ENCODE measurements at places on chromosomes 2 and 18.

DNA sequence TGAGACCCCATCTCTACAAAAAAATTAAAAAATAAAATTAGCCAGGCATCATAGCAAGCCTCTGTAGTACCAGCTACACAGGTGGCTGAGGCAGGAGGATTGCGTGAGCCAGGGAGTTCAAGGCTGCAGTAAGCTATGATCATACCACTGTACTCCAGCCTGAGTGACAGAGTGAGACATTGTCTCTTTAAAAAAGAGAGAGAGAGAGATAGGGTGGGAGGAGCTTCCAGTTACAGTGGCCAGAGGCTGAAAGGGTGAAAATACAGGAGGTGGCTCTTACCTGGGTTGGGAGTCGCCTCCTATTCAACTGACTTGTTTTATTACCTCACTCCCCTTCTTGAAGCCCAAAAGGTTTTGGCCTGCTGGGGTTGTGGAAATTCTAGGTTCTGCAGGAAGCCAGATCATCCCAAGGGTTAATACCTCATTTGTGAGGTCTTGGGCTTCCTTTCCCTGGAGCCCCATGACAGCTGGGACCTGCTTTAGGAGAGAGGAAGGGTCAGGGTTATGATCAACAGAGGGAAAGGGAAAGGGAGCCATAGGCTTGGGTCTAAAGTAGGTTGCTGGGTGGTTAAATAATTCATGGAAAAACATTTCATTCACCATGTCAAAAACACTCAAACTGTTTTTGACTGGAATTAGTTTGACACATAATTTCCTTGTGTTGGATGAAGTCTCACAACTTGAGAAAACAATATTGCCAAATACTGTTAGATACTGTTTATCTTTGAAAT is 17.4 kb downstream of the DYNC2LI1 start:
- no peak for DNase-seq

- no peak for DNase-seq
These were observed 114.5 kb downstream of the USP34 start for GRCh38 chr2:61356261-61356957.

DNA sequence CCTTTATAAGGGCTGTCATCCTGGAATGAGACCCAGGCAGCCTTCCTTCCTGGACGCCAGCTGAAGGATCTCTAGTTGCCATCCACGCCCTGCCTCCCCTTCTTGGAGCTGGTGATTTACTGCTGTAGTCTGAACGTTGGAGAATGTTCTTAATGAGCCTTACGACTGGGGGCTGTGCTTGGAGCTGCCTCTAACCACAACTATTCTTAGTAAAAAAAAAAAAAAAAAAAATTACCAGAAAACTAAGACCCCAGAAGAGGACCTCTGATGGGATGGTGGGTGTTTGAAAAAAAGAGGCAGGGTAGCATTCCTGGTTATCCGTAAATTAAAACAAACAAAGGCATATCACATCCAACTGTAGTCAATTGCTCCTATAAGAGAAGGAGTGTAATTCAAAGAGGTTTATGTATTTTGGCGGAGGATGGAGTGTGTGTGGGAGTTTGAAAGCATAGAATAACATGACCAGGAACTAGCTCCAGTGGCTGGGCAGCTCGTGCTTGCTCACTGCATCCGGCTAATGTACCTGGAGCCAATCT is 105.4 kb downstream of the QPCT start:
- DNase-seq: no peak

GRCh38 chr2:10362096-10362897 is 59.6 kb downstream of the HPCAL1 start:
- DNase-seq: no peak

GRCh38 chr18:9475643-9476591 is 604 bp downstream of the RALBP1 start:
- DNase-seq: no peak

DNA sequence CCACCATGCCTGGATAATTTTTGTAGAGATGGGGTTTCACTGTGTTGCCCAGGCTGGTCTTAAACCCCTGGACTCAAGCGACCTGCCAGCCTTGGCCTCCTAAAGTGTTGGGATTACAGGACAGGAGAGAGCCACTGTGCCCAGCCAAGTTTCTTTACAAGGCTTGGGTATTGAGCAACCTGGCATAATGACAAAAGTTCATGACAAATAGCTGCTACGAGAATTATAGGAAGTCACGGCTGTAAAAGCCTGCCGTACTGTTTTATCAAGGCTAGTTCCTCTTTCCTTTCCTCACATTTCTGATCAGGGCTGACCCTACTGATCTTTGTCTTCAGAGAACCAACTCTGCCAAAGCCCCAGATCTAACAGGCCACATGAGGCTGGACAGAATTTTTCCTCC is 490.4 kb upstream of the SPRED2 start:
- no peak for DNase-seq

DNA sequence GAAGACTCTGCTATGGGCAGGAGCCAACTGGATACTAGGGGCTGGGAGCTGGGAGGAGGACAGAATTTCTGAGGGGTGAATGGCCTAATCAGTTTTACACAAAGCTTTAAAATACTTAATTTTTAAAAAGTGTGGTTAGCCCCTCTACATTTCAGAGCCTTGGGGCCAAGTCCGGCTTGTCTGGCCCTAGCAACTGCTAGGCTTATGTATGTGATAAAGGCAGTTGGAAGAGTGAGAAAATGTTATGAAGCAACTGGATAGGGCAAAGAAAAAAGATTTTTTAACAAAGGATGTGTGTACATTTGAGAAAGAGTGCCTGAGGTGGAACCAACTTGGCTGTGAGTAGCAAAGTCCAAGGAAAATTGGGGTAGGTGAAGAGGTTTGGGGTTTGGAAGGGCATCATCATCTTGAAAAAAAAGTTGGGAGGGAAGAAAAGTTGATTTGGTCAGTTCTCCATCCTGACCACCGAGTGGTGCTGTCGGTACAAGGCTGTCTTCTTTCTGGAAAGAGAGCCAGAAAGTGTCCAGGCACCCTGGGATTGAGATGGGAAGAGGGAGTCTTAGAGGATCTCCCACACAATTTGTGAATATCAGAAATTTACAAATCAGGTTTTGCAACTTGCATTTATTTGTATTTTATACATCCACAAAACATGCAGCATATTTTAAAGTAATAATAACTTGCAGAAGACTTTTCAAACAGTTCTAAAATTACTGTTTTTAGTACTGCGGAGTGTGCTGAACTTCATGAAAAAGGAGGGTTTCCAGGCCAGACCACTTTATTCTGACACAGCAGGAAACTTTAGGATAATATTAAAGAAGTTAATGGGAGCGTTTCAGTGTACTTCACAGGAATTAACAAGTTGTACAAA is 10.5 kb upstream of the CDK15 start:
- DNase-seq: no peak

DNA sequence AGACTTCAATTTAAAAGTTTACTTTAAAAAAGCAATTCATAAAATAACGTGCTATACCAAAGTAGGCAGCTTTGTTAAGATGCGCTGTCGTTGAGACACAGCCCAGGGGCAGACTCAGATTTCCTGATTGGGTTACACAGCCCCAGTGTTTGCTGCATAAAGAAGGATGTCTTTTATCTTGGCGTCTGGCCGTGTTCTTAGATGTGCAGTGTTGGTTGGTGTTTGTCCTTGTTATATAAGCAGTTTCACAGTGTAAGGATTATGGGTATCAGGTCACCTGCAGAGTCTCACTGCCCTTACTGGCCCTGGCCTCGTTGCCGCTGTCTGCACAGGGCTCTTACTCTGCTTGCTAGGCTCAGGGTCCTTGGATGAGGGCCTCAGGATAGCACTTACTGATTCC is 108.5 kb downstream of the WDSUB1 start:
- DNase-seq: no peak

- peak; percentile 53 for DNase-seq
These were observed 327 bp downstream of the LTBP1 start for GRCh38 chr2:32947076-32947483.

- DNase-seq: no peak
These were observed 3.4 kb downstream of the SCTR start for GRCh38 chr2:119520696-119521432.

- no peak for DNase-seq
These were observed 18.6 kb upstream of the ACOXL start for GRCh38 chr2:110713513-110714362.

DNA sequence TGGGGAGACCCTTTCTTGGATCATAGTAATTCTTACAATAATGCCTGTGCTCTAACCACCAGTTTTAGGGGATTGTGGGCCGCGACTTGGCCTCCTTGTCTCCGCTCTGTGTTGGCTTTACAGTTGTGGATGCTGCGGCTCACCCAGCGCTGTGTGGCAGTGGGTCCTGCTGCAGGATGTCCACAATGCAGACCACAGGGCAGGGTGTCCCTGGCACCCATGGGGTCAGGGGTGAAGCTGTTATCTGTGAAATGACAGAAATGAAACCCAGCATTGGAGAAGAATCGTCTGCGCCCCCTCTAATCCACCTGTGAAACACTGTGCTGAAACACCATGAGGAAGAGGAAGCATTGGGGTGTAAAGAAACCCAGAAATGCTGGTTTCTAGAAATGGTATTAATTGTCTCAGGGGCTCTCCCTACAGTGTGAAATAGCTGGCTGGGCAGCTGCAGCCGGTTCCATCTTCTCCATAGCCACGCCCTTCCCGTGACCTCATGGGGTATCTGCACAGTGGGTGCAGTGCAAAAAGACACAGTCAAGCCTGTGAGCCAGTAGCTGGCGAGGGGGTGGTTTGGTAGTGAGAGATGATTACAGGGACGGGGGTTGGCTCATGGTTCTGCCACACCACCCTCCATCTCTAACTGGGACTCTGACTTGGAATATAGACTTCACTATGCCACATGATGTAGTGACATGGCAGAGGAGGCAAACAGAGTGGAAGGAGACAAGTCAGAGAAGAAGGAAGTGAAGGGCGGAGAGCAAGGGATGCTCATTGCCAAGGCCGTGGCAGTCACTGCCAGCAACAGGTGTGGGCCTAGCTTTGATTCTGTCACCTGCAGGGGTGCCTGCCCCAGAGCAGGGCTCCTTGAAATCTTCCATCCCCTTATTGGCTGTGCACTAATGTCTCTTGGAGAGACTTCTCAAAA is 16.2 kb downstream of the INPP4A start:
- DNase-seq: no peak

GRCh38 chr2:156305121-156305520 is 27.4 kb downstream of the NR4A2 start:
- no peak for DNase-seq

DNA sequence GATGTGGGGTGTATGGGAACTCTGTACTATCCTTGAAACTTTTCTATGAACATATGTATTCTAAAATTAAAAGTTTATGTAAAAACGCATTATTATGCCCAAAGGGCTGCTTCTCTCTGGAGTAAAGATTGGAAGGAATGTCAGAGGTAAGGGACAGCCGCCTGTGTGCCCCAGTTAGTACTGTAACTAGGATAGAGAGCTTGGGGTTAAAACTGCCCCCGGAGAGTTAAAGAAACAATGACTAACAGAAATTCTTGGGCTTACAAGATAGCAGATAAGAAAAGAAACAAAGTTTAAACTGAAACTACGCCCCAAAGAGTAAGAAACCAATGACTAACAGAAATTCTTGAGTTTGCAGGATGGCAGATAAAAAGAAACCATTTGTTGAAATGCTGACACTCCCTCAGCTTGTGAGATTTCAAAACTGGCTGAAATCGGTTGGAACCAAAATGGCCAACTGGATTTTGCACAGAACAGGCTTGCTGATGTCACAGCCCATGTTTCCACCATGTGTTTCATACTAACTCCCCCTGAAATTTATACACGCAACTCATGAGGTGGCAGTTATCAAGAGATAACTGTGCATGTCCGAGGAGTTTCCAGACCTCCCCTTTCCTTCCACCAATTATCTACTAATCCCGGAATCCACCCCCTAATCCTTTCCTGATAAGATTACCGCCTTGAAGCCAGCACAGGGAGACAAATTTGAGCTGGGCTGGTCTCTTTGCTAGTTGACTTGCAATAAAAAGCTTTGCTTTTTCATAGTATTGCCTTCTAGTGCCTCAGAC is 8.7 kb upstream of the TXNDC2 start:
- no peak for DNase-seq

GRCh38 chr2:62586981-62587380 is 81.0 kb upstream of the TMEM17 start:
- DNase-seq: no peak

DNA sequence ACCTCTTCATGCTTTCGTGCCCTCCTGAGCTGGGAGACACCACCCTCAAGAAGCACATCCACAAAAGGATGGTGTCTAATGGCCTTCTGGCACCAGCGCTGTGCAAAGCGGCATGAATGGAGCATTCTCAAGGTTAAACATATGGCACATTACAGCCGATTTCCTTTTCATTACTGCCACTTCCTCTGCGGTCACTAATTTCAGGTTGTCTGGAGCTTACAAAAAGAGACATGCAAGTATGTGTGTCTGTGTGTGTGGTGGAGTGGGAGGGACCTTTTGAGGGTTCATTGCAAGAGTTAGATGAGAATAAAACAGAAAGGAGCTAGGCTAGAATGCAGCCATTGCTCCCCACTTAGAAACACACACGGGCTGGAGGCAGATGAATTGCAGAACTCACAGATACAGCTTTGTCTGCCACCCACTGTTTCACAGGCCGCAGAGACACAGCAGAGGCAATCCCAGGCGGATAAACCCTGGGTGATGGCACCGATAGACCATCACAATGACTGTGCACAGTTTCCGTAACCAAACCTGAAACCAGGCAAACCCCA is 76.0 kb downstream of the TGIF1 start:
- no peak for DNase-seq

- DNase-seq: no peak
These were observed 309.9 kb upstream of the RAB12 start for GRCh38 chr18:8299054-8299980.

GRCh38 chr2:181041661-181042060 is 61.3 kb downstream of the UBE2E3 start:
- DNase-seq: no peak

DNA sequence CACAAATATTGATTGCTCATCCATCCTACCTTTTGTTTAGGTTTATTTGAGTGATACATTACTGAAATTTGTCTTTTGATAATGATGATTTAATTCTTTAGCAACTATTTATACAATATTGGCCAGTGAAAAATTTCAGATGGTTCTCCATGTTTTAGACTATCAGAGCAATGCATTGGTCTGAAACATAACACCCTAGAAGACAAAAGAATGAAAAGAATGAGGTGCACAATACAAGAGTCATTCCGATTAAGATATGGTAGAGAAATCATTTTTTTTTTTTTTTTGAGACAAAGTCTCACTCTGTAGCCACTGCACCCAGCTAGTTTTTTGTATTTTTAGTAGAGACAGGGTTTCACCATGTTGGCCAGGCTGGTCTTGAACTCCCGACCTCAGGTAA is 197.4 kb upstream of the FAM98A start:
- no peak for DNase-seq

DNA sequence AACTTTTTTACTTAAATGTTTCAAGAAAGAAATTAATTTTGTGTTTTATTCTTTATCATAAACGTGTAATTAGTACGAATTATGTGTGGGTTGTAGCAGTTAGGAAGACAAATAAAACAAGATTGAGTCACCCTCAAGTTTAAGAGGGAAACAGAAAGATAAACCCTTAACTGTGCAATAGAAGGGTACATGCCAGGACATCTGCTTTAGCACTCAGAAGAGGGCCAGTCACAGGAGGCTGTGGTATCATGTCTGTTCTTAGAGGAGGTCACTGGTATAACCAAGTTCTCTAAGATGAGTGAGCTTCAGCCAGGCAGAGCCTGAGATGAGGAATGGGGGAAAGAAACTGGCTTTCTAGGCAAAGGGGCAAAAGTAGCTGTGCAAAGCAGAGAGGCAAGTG is 42.4 kb upstream of the GRHL1 start:
- DNase-seq: no peak

GRCh38 chr18:79918615-79919011 is 32.8 kb downstream of the SLC66A2 start:
- peak; percentile 44 for DNase-seq

- no peak for DNase-seq
These were observed 52.1 kb downstream of the SMCHD1 start for GRCh38 chr18:2707551-2708168.

- DNase-seq: no peak
These were observed 86.2 kb upstream of the HAAO start for GRCh38 chr2:42878581-42878980.

Data from psoas muscle (tissue), 8 donors.